Stimulated activated CD4-positive, alpha-beta T cell treated with anti-CD3 and anti-CD28 coated beads, Interleukin-12 subunit alpha, Interleukin-12 subunit beta, amount 100 ng/mL, for 4 hours (primary cell): ENCODE measurements at places on chromosomes 13 and 19.
A peak's percentile ranks its signal among the peaks of the same experiment; 100 is the strongest.

DNA sequence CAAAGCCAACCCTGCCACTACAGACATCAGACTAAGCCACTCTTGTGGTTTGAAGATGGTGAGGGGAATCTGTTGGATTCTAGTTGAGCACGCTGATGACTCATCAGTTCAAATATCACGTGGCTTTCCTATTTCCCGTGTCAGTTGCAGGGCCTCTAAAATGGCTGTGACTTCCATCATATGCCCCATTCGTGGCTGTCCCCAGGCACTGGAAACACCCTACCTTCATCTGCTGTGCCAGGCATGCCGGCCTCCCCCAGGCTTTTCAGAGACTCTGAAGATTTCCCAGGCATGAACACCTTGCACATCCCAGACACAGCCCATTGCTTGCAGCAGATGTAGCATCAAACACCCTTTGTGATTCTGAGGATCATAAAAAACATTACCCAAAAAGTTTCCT lies 659.9 kb downstream of the UQCRFS1 start:
- DNase-seq: no peak

- DNase-seq: no peak
These were observed 12.0 kb upstream of the CRTC1 start for GRCh38 chr19:18671303-18672043.

- DNase-seq: no peak
These were observed 709 bp downstream of the DPP9 start for GRCh38 chr19:4722671-4723594.

- DNase-seq: no peak
These were observed 18.0 kb upstream of the SPACA7 start for GRCh38 chr13:112358156-112358555.

DNA sequence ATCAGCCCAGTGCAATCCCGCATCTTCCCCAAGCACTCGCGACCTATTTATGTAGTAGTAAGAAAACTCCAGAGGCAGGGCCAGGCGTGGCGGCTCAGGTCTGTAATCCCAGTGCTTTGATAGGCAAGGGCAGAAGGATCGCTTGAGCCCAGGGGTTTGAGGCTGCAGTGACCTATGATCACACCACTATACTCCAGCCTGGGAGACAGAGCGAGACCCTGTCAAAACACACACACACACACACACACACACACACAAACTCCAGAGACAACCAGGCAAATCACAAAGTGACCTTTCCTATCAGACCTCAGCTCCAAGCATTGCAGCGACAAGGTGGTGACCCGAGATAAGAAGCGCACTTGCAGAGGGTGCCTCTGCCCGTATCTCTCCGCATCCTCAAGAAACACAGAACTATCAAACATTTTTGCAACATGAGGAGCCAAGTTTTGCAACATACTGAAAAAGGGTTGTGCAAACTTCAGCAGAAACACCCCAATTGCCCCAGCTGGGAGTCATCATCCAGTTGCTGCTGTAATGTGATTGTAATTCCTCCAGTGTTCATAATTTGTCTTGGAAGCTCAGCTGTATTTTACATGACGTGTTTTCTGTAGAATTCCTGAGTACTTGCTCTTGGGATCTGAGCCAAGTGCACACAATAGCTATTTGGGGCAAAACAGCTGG lies 8.7 kb upstream of the KLF2 start:
- DNase-seq: no peak

DNA sequence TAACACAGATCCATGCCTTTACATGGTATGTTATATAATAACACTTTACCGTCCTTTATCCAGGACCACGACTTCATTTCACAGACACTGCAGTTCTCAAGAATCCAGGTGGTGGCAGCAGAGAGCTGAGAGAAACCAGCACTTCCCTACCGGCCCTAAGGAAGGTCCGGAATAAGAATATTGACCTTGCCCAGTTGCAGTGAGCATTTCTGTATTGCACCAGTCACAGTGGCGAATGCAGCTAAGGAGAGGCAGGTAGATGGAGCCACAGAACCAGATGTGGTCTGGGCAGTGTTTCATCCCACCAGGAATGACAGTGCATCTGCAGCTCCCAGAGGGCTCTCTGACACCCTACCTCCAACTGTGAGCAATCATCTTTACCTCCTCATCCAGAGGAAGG lies 44.6 kb downstream of the ZNF787 start:
- DNase-seq: peak; percentile 26

DNA sequence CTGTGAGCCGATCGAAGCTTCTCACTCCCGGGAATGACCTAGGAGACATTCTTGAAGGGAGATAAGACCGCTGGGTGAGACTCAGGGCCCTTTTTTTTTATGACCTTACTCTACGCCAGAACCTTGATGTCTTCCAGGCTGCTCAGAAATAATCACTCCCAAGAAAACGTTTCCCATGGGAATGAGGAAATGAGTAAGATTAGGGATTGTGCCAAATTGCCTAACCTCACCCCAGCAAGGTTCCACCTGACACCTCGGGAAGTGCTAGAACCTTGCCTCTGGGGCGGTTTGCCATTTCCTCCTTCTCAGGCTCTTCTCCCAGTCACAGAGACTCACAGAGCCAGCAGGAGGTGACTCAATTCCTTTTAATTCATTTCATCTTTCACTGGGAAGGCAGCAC lies 2.3 kb downstream of the SLC46A3 start:
- DNase-seq: no peak

DNA sequence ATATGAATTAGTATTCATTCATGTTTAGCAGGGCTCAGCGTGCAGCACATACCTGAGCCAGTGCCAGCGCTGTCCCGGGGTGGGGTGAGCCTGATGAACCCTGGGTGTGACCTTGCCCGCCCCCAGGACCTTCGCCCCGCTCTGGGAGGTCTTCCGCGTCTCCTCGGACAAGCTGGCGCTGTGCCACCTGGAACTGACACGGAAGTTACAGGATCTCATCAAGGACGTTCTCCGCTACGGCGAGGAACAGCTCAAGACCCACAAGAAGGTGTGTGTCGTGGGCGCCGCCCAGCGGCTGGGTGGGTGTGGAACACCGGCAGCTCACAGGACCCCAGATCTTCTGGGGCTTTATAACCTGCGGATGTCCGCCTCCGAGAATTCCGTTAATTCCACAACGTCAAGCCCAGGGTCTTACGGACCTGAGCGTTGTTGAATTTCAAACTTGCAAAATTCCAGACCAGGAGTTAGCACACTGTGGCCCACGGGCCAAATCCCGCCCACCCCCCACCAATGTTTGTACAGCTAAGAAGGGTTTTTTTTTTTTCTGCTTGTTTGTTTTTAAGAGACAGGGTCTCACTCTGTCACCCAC lies 15.4 kb downstream of the FCHO1 start:
- no peak for DNase-seq

DNA sequence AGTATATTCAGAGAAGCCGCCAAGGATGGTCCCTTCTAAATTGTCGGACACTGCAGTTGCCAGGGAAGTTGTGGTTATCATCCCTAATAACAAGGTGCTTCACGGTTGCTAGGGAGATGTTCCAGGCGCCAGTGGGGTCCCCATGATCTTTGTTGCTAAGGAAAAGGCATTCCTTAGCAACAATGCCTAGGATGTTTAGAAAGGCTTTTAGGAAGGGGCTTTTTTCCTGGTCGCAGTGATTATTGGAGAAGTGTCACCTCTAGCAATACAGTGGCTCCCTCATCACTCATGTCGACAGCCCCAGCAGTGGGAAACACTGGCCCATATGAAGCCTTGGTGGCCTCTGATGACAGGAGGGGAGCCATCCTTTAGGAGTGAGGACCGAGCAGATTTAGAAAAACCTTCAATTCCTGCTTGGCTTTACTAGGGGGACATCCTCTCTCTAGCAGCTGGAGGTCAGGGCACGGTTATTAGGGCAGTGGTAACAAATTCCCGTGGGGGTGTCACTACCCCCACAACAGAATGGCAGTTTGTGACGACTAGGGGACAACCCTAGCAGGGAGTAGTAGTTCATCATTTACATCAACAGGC lies 6.4 kb upstream of the TMC4 start:
- no peak for DNase-seq

DNA sequence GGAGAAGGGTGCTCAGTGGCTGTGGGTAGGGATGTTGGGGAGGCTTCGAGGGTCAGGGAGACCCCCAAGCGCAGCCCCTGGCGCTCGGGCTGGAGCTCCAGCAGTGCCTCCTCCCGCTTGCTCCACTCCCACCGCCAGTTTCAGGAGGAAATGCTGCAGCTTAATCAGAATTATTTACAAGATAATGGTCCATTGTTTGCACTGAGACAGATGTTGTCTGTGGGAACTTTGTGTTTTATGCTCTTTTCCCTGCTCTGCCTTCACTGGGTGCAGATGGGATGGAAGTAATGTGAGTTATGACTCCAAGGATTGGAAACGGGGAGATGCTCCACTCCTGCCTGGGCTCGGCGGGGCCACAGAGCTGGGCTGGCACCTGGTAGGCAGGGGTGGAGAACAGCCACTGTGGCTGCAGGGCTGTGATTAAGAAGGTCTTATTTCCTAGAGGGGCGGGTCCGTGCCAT lies 192.4 kb downstream of the ZNF536 start:
- no peak for DNase-seq

GRCh38 chr13:111384441-111385182 lies 64.2 kb downstream of the TEX29 start:
- DNase-seq: no peak

GRCh38 chr13:48297131-48297786 lies 6.3 kb upstream of the RB1 start:
- DNase-seq: no peak

DNA sequence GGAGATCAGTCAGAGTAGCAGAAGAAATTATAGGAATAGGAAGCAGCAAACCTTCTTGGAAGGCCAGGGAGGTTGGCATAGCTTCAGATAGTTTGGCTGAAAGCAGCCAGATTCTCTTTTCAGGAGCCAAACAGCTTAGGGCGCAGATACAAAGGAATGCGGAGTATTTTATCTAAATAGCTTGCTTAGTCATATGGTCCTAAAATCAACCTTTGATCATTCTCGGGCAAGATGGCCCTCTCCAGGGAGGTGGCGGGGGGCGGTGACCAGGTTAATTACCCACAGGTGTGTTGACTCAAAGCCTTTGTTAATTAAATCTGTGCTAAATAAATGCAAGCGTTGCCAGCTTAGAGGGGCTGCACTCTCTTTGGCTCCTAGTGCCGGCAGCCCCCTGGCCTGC lies 12.5 kb upstream of the NCR1 start:
- no peak for DNase-seq

- no peak for DNase-seq
These were observed 47.0 kb downstream of the EDNRB start for GRCh38 chr13:77871596-77871995.

DNA sequence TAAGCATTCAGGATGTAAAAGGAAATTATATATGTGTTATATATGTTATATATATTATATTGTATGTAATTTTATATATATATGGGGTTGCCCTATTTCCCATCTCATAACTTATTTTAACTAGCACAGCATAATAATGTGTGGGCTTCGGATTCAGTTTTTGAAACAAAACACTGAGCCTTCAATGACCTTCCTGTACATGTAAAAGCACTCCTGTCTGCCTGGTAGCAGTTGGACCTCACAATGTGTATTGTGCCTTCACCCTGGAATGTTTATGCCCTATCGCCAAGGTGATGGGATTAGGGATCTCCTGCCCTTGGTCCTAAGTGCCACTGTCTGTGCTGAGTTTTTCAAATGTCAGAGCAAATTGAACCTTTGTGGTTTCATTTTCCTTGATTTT lies 968.8 kb downstream of the TUBA3C start:
- DNase-seq: no peak

GRCh38 chr19:48873476-48874302 lies 1.5 kb downstream of the PPP1R15A start:
- no peak for DNase-seq

- no peak for DNase-seq
These were observed 7.8 kb upstream of the SPRY2 start for GRCh38 chr13:80348750-80349149.

DNA sequence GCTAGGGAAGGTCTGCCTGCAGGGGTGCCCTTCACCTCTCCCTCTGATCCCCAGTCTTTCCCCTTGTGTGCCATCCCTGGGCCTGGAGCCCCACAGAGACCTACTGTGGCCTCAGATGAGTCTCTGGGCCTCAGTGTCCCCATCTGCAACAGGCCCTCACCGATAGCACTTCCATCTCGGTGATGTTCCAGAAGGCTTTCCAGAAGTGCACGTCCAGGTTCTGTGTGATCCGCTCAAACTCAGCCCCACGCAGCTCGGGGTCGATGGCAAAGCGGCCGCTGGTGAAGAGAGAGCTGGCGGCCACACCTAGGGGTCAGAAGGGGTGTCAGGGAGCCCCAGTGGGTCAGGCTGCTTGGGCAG lies 17.7 kb upstream of the CNFN start:
- no peak for DNase-seq

DNA sequence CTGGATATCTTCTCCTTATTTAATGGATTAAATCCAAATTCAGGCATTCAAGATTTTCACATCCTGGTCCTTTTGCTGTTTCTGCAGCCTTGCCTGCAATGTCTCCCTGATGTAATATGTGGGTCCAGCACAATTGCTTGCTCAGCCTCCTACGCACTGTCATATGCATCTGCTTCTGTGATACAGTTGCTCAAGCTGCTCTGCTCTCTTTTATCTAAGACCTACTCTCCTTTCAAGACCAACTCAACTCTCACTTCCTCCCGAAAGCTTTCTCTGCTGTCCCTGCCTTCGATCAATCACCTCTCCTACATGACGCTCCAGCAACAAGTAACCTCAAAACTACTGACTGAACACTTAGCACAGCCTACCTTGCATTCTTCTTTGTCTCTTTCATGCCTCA lies 138.2 kb downstream of the DCLK1 start:
- DNase-seq: no peak

DNA sequence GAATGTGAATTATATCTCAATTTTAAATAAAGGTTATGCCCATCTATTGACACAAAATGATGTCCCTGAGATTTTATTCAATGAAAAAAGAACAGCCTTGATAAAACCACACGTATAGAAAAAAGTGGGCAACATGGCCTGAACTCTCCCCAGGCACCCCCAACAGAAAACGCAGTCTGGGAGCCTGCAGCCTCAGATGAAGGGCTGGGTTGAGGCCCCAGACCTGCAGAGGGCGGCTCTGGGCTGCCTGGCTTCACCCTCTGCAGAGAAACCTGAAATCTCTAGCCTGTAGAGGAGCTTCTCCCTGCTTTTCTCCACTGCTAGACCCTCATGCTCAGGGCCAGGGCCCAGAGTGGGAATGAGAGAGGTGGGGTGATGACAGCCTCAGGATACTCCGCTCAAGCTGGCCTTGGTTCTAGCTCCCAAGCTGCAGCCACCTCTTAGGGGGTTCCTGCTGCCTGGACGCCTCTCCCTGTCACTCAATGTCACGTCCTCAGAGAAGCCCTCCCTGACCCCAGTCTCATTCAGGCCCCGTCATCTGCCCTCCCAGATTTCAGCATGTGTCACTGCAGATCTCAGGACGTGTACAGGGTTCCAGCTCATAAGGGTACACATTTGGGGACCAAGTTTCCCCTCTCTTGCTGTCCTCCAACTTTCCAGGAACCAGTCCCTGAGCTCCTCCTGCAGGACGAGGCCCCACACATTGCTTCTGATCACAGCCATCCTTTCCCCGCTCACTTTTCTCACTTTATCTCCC lies 1.8 kb downstream of the MBD3 start:
- peak; percentile 30 for DNase-seq

DNA sequence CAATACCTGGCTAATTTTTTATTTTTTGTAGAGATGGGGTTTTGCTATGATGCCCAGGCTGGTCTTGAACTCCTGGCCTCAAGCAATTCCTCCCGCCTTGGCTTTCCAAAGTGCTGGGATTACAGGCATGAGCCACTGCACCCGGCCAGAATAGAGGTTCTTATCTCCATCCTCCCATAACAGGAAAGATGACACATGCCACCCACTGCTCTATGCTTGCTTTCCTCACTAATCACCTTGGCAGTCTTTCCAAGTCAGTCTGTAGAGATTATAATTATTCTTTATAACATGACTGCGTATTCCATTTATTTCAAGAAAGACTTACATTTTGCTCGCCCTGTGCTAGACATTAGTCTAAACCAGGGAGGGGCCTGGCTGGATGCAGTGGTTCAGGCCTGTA lies 6.7 kb downstream of the VAV1 start:
- no peak for DNase-seq
